ENCODE measurements at places on chromosomes 3 and 15.

GRCh38 chr3:66080167-66080566 is 41.4 kb upstream of the MAGI1 start:
- no peak for DNase-seq

DNA sequence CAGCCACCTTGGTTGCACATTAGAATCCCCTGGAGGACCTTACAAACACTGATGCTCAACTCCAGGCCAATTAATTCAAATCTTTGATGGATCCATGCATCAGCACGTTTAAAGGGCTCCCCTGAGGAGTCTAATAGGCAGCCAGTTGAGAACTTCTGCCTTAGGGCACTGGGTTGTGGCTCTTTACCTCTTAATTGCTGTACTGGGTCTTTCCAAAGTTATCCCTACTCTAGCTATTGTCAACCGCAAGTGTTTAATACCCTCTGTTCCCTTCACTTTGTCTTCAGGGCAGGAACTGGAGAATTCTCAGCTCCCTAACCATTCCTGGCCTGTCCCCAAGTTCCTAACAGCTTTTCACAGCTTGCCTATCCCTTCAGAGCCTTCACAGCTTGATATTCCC is 15.0 kb upstream of the FAM174B start:
- DNase-seq = no peak

DNA sequence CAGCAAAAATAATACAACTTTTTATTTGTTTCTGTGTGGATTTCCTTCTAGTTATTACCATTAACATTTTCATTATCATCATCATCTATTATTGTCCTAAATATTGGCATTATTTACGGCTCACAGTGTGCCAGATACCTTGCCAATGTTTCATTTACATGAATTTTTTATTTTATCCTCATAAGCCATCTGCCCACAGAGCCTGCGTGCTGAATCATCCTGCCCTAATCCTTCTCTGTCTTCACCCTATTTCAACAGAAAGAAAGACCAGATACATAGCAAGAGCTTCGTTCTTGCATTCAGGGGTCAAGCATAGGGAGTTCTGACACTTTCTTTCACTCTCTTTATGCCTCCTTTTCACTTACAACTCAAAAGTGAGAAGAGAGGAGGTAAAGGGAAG is 82.0 kb downstream of the KCNMB2 start:
- peak; percentile 45 for DNase-seq

DNA sequence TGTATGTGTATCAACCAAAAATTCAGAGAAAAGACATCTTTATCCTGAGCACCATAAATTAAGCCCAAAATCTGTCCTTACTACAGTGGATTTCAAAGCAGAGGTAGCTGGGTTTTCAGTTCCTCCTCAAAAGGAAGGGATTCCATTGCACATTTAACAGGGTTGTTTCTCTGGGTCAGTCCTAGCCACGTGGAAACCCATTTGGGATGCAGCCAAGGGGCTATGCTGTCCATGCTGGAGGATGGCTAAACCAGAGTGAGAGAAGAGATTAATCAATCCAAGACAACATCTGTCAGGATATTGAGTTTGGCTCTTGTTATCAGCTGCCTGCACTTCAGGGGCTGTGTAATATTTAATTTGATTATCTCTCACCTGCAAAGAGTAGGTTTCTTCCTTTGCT is 28.1 kb downstream of the LSAMP start:
- no peak for DNase-seq

GRCh38 chr3:151307583-151308488 is 8.8 kb downstream of the GPR87 start:
- no peak for DNase-seq

Measured in NCI-H460 (cell line).